ENCODE measurements at places on chromosomes 7 and 10. TPM values are rescaled to one million over a fixed set of nuclear protein-coding genes. Genes with fewer than 3 reads are reported as not detected.

PRR15 gene
- total RNA-seq: 1.1 TPM

BMPER gene
- total RNA-seq: 6.2 TPM

ATRNL1 gene
- total RNA-seq: 0.30 TPM

VWDE gene
- total RNA-seq: 0.63 TPM

WIPF3 gene
- total RNA-seq: 0.45 TPM

Data from A549 treated with CORT108297 at 1 μM for 4 hours (cell line).